Stimulated activated CD8-positive, alpha-beta memory T cell treated with anti-CD3 and anti-CD28 coated beads, Interleukin-7, amount 100 ng/mL, for 48 hours (primary cell): ENCODE measurements at places on chromosomes 12 and 14.

DNA sequence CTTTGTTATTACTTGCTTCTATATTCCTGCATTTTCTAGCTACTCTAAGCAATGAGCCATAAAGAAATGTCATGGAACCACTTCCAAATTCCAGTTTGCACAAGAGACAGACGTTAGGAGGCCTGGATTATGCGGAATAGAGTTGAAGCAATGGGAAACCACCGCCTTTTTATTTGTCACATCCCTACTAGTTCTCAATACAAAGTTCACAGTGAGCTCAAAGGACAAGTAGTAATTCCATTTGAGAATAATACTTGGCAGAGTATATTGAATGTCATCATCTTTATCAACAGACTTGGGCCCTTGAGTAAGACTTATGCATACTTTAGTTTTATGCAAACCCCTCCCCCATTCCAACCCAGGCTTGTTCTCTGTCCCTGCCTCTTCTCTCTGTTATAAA, 3.7 kb upstream of the SLC15A5 start:
- no peak for DNase-seq

GRCh38 chr12:7695237-7695560, 376 bp downstream of the GDF3 start:
- DNase-seq: no peak

DNA sequence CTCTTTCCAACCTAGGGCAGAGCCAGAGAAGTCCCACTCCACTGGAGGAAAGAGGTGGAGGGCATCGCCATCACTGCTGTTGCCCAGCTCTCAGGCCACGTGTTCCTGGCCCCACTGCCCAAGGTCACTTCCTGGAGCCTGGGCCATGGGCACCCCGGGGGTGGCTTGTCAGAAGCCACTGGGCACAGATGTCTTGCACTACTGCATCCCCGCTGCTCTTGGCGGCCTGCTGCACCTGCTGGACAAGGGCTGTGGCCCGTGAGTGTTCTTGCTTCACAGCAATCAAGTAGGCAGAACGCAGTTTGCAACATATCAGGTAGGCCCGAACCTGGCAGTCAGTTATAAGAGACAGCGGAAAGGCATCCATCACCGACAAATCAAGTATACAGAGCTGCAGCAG, 46.6 kb downstream of the RDH12 start:
- no peak for DNase-seq

DNA sequence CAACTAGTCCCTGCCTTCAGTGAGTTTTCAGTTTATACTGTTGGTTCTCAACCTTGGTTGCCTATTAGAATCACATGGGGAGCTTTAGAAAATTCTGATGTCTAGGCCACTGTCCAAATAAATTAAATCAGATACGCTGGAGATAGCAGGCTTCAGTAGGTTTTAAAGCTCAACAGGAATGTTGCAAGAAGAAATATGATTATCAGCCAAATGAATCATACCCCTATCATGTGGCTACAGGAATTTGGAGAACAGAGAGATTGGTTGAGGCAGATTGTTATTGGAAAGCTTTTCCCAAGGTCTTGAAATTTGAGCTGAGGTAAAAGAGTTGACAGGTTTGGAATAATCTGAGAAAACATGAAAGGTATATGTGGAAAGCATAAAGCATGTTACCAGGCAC, 125.3 kb downstream of the WIF1 start:
- DNase-seq: no peak

- DNase-seq: no peak
Observed at GRCh38 chr14:75279153-75279762, 630 bp downstream of the FOS start.

- no peak for DNase-seq
Observed at GRCh38 chr12:2248901-2249381, 196.2 kb downstream of the CACNA1C start.

- no peak for DNase-seq
Observed at GRCh38 chr14:24312736-24313507, 1.6 kb downstream of the LTB4R start.

DNA sequence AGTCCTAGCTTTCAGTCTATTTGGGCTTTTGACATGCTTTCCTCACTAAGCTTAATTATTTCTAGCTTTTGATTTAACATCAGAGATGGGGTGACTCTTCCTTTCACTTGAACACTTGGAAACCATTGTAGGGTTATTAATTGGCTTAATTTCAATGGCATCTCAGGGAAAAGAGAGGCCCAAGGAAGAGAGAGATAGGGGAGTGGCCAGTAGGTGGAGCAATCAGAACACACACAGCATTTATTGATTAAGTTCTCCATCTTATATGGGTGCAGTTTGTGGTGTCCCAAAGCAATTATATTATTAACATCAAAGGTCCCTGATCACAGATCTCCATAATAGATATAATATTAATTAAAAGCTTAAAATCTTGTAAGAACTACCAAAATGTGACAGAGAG, 1466.1 kb upstream of the SEL1L start:
- DNase-seq: no peak

DNA sequence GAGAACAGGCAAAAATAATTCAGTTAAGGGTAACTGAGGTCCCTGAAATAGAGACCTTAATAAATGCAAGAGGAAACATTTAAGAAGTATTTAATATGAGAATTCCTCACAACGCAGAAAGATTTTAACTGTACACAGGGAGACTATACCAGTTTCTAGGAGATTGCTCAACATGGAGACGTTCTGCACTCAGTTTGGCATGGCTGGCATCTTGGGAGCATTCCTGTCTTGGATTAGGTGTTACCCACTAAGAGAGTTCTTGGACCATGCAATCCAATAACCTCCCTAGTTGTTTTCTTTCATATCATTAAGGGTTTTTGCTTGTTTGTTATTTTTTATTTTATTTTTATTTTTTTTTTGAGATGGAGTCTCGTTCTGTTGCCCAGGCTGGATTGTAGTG, 302.4 kb downstream of the NELL2 start:
- no peak for DNase-seq

- DNase-seq: no peak
Observed at GRCh38 chr14:77832297-77832696, 32.4 kb downstream of the ADCK1 start.

DNA sequence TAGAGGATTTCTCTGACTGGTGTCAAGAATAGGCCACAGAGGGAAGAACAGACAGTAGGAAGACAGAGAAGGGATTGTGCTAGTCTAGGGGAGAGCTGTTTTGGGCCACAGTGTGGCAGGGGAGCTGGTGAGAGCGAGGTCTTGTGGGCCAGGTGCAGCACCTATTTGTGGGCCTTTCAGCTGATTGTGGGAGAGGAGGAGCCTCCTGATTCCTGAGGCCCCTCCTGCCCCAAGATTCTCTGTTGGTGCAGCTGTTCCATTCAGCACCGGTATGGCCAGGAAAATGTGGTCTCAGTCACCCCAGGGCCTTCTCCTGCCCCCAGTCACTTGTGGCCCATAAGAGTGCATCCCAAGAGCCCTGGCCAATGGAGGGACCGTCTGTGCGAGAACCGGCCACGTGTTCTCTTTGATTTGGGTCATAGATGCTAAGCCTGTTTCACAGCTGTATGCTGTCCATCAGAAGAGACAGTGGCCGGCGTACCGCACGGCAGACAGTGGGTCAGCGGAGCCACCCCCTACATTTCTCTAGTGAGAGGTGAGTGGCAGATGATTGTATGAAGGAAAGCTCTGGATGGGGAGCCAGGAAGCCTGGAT, 27.7 kb downstream of the TPCN1 start:
- no peak for DNase-seq

DNA sequence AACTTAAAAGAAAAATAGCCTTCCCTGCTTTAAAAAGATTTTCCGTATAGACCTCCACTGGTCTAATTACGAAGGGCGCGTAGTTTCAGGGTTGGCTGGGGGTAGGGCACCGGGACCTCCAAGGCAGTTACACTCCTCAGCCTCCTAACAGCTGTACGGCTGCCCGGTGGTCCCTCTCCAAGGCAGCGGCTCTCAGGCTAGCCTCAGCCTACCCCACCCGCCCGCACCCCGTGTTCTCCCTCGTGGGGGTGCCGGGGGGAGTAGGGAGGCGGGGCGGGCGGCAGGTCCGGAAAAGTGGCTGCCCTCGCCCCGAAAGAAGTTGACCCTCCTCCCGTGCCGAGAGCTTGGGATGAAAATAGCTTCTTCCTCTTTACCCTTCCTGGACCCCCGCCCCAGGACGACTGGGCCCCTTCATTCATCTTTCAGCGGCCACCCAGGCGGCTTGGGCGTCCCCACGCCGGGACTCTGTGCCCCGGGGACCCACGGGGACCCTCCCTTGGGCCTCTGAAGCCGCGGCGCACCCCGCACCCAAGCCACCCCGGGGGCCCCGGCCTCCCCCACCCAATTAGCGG, 991 bp upstream of the RCOR1 start:
- DNase-seq: no peak

DNA sequence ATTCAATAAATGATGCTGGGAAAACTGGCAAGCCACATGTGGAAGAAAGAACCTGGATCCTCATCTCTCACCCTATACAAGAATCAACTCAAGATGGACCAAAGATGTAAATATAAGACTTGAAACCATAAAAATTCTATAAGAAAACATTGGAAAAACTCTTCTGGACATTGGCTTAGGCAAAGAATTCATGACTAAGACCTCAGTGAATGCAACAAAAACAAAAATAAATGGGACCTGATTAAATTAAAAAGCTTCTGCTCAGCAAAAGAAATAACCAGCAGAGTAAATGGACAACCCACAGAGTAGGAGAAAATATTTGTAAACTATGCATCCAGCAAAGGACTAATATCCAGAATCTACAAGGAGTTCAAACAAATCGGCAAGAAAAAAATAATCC, 24.6 kb downstream of the ATG2B start:
- DNase-seq: no peak

- DNase-seq: no peak
Observed at GRCh38 chr14:56617084-56617483, 37.5 kb downstream of the TMEM260 start.

DNA sequence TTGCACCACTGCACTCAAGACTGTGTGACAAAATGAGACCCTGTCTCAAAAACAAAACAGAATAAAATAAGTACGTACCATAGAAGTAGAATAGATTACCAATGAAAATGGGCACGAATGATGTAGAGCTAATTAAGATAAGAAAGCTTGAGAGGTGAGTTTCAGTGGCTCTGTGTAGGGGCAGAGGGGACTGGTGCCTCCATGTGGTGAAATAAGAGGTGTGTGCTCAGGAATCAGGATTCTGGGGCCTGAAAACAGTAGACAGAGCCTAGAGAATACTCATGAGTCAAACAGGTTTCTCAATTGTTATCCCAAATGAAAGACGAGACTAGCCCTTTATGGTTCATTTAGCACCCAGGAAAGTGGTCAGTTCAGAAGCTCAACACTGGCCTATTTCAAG, 1145.1 kb downstream of the FLRT2 start:
- DNase-seq: no peak

- DNase-seq: no peak
Observed at GRCh38 chr12:28219827-28220226, 29.6 kb downstream of the CCDC91 start.

DNA sequence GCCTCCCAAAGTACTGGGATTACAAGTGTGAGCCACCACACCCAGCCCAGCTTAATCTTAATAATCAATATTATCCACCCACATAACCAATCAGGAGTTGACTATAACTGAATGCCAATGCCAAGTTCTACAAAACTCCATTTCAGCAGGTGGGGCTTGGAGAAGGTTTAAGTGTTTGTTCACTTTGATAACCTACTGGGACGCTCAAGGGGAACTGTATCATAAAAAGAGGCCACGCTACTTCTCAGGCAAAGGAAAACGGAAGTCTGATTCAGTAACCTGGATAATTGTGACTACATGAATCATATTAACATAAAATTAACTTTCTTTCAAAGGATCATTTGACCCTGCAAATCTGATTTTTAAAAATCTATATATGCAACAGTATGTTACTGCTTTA, 179.2 kb downstream of the BCAT1 start:
- no peak for DNase-seq
